Uterus (tissue), 4 donors: ENCODE measurements at places on chromosomes 5 and 9. TPM values are rescaled to one million over a fixed set of nuclear protein-coding genes. Genes with fewer than 3 reads are reported as not detected.

DNA sequence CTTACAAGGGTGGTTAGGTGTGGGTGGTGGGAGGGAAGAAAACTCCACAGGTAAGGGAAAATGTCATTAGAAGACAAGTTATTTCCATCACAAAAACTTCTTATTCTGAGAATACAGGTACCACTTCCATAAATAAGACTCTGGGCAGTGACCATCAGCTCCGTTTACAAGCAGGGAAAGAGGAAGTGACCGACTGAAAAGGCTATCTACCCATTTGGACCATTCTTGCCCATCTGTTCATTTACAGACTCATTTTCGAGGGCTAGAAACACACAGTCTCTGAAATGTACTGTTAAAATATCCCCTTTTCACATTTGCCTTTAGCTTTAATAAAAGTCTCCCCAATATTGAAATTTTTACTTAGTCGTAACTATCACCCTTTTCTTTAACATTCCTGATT lies 79.5 kb downstream of the TTC39B start:
- DNase-seq = no peak

The PHF24 gene
- 1.5 TPM for total RNA-seq

The PTPN3 gene
- 5.5 TPM for total RNA-seq

DNA sequence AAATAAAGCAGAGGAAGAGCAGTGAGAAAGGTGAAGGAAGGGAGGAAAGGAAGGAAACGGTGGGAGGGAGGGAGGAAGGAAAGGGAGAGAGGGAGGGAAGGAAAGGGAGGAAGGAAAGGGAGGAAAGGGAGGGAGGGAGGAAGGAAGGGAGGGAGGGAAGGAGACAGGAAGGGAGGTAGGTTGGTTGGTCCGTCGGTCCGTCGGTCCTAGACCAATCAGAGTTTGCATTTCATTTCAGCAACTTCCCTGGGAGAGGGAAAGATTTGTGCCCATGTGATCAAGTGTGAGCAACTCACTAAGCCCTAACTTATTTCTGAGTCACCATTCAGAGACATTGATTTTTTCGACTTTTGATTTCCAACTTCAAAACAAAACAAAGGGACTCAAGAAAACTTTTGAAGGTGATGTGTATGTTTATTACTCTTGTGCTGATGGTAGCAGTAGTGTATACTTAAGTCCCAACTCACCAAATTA lies 18.8 kb downstream of the NANS start:
- DNase-seq = no peak

The GBGT1 gene
- total RNA-seq = 10.9 TPM

- peak; percentile 73 for DNase-seq
Observed at GRCh38 chr9:35756275-35757225, 2.5 kb upstream of the MSMP start.

DNA sequence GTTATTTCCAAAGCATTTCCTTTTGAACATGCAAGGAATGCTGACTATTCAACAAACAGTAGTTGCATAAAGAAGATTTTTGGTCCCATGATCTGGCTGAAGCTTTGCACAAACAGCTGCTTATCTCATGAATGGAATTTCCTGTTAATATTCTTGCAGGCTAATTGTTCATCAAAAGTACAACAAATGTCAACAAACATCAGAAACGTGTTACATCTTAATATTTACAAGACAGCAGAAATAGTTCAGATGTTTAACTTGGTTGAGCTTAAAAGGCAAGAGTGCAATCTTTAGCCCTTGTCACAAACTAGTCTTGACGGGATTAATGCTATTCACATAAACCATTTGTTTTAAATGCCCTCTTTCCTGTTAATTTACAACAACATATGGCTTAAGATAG lies 47.9 kb upstream of the BASP1 start:
- DNase-seq = no peak

DNA sequence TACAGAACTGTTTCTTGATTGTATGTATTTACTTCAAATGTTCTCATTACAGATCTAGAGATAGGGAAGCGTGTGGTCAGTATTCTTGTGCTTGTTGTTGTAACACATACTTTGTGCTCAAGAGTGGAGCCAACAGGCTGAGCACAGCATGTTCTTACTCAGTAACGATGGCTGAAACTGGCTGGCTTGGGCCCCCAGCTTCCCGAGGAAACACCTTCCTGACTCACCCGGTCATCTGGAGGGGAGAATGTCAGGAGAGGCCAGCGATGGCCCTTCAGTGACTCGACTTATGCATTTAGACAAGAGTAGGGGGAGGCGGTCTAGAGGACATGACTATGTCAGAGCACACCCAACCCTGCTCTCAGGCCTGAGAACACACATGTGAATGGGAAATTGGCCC lies 25.6 kb downstream of the ZNF474 start:
- no peak for DNase-seq

The F2RL1 gene
- total RNA-seq = 0.24 TPM

The CA9 gene
- not detected for total RNA-seq

The SH3PXD2B gene
- 31.5 TPM for total RNA-seq

- DNase-seq = no peak
Observed at GRCh38 chr5:35031276-35031675, 16.5 kb downstream of the AGXT2 start.

DNA sequence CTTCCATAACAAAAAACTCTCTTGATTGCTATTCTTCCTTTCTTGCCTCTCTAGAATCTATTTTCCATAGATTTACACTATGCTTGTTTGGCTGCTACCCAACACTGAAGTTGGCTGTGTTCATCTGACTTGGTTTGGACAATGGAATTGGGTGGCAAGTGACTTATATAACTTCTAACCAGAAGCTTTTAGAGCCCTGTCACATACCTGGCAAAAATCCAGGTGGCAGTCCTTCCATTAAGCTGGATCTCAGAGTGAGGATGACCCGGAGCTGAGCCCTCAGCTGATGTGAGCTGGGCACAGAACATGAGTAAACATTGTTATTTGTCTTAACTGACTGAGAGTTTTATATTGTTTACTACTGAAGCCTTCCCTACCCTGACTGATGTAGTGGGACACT lies 225.7 kb downstream of the TLR4 start:
- DNase-seq = no peak

The SLC36A3 gene
- not detected for total RNA-seq

The CER1 gene
- total RNA-seq = 0.97 TPM

DNA sequence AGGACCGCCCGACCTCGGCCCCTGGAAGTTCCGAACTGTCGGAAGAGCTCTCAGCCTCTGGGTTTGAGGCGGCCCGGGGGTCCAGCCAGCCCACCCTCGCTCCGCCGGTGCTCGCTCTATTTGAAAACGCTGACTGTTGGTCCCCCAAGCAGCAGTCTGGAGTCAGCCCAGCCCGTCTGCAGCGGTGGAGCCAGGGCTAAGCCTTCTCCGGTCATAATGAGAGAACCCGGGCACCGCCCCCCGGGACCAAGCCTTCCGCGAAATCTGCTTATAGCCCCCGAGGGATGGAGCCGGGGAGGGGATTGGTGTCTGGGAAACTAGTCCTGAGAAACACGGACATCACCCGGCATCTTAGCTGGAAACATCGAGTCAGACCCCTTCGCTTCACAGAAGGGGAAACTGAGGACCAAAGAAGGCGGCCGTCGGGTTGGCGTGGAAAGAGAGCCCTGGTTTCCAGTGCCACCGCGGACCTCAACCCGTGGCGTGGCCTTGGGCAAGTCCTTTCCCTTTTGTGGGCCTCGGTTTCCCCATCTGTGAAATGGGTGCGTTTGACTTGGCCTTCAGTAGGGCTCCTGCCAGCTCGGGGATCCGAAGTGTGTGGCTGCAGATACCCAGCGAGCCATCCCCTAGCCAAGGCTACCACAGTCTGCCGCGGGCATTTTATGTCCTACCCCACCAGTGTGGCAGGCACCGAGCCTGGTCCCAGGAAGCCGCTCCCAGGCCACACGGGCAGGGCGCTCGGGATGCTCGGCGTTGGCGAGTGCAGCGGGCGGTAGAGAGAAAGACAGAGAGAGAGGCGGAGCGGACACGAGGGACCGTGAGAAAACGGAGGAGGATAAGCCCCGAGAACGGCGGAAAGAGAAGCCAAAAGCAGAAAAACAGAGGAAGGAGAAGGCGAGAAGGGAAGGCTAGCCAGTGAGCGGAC lies 857 bp downstream of the ADAM19 start:
- peak; percentile 41 for DNase-seq

- DNase-seq = no peak
Observed at GRCh38 chr9:16136451-16136850, 583.6 kb downstream of the CCDC171 start.

DNA sequence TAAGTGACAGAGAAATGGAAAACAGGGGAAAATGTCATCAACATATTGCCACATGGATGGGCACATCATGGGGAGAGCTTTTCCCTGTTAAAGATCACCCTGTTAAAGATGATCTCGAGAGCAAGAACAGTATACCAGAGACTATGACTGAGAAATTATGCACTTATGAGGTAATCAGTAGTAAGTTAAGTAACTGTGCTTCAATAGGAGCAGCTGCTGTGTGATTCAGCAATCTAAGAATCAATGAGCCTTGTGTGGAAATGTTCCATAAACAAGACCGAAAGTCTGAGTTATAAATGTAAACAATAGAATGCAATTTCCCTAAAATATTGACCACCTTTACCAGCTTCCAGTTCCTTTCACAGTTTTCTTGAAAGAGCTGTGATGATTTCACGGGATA lies 582.3 kb downstream of the CAAP1 start:
- no peak for DNase-seq

DNA sequence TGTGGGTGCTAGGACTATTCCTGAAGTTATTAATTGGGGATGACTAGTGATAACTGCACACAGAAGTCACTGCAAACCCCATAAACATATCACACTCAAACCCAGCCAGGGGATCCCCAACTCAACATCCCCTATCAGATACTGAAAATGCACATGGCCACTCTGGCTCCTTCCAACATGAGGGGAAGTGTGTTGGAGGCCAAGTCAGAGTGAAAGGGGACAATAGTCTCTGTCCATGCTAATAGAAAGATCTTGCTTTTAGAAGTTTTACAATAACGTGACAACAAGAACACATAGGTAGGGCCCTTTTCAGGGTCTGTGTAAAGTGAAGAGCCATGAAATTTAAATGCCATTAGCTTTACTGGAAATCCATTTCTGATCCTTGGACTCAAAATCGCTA lies 98.8 kb upstream of the SEMA6A start:
- DNase-seq = no peak

GRCh38 chr9:34403554-34404380 lies 27.1 kb upstream of the MYORG start:
- peak; percentile 67 for DNase-seq

DNA sequence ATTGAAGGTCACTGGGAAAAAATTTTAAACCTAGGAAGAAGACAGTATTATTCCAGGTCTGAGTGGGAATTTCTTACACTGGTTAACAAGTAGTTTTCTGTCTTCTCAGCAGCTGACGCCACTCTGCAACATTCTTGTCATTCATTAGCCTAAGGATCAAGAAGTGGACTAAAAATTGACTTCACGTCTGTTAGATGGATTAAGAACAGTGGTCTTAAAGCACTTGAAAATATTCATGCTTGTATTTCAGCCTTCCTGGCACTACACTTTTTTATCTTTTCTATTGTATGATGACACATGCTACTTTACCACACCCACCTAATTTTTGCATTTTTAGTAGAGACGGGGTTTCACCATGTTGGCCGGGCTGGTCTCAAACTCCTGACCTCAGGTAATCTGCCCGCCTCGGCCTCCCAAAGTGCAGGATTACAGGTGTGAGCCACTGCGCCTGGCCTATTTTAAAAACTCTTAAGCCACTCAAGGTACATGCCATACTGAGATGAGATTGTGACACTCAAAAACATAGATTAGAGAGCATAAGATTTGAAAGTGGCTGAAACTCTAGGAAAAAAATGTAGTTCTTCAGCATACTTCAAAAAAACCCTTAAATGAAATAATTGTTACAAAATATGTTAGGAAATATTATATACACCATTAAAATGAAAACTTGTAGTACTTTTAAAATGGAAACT lies 8.4 kb downstream of the MATR3 start:
- no peak for DNase-seq

GRCh38 chr9:92350740-92351133 lies 25.0 kb downstream of the CENPP start:
- no peak for DNase-seq

DNA sequence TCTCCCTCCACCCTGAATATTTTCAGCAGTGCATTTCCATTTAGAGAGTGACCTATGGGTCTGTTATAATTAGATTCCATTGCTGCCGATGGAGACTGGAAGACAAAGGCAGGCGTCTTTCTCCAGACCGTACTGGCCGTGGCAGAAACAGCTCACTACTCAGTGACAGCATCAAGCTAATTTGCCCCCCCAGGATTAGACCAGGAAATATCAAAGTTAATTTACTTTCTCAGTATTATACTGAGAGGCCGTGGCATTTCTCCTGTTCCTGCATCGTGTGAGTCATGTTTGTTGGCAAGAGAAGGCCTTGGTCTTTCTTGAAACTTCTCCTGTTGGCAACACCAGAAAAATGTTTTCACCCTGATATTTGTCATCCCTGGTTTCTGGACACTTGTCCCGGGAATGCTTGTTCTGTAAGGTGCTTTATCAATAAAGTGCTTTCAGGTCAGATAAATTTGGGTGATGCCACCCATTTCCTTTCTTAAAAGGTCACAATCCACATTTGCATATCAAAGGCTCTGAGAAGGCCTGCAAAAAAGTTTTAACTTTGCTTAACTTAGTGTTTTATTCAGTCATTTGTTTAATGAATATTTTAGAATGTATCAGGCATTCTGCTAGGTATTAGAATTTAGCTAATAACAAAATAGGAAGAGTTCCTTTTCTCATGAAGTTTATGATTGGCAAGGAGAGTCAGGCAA lies 28.4 kb downstream of the SV2C start:
- DNase-seq = no peak

DNA sequence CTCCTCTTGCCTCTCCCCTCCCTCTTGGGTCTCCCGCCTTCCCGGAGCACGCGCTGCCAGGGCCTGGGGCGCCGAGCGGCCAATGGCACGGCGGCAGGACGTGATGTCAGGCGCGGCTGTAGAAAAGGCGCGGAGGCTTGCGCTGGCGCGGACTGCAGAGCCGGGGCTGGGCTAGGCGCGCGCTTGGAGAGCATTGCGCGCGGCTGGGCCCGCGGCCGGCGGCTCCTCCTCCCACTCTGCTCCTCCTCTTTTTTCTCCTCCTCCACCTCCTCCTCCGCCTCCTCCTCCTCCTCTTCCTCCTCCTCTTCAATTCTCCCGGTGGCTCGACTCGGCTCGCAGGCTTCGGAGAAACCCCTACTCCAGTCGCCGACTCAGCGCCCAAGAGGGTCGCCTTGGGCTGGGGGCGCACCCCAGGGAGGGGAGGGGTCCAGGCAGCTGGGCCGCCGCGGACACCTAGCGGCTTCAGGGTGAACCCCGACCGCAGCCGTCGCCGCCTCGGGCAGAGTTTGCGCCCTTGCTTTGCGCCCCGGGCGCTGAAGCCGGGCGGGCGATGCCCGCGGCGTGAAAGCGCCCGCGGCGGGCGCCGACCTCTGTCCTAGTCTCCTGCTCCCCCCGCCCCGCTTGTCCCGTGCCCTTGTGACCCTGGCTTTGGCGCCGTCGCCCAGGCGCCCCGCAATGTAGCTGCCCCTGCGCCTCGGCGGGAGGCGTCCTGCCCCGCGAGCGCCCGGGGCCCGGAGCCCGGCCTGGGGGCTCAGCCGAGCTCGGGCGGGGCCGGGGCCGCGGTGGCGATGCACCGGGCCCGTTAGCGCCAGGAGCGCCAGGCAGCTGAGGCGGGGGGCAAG lies at the start of gene LHX2:
Gene LHX2 (plus strand): TSS at position 309 of the 842 bp plus-strand sequence. CDS start 581 bp downstream, outside the sequence.
- no peak for DNase-seq

- DNase-seq = no peak
Observed at GRCh38 chr5:29162297-29162696, 2031.2 kb upstream of the CDH6 start.
